Breast epithelium (tissue), 4 donors: ENCODE measurements at places on chromosomes 13 and 19.
A peak's percentile ranks its signal among the peaks of the same experiment; 100 is the strongest.

DNA sequence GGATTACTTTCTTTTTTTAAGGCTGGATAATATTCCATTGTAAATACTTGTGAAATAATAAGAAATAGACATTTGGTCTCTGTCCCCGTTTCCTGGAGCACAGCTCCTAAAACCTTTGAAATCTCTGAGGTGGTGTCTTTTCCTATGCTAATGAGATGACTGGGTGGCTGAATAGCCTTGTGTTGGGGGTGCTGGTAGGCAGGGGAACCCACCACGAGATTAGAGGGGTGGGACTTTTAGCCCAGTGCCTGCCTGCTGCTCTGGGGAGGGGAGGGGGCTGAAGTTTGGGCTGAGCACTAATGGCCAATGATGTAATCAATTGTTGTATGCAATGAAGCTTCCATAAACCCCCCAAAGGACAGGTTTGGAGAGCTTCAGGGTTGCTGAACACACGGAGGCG lies 175.7 kb downstream of the FGF9 start:
- DNase-seq = no peak

DNA sequence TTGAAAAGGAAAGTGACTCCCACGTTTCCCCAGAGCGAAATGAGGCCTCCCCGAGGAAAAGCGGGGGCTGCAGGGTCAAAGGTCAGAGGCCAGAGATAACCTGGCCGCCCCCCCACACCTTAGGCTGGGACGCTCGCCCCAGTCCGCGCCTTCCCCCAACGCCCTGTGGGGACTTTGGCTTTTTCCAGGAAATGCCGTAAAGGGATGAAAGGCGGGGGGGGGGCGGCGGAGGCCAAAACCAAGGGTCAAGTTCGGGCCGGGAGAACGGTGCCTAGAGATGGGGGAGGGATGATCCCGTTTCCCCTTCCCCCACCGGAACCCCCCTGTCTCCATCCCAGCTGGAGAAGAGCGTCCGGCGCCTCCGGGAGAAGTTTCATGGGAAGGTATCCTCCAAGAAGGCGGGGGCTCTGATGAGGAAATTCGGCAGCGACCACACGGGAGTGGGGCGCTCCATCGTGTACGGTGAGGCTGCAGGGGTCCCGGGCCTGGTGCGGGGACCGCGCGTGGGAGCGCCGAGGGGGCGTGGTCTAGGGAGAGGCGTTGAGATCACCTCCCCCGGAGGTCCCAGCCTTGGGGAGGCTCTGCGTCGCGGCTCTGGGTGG lies 575 bp downstream of the SHFL start:
- DNase-seq = no peak

DNA sequence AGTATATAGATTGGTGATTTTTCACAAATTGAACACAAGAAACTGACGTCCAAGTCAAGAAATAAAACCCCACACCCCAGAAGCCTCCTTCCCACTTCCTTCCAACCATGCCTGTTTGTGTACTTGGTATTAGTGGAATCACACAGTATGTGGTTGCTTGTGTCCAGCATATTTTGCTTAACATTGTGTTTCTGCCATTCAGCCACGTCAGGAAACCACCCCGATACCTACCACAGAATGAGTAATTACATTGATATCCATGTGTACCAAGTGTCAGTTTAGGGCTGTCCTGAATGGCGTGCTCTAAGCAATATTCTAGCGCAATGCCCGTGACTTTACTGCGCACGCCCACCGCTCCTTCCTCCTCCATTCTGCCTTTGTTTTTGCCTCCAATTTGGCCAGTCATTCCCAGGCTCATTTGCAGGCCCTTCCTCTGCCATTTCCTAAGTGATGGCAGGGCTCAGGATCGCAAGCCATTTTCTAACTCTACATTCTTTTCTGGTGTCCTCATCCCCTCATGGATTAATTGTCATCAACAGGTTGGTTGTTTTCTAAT lies 25.9 kb upstream of the MPHOSPH8 start:
- no peak for DNase-seq

DNA sequence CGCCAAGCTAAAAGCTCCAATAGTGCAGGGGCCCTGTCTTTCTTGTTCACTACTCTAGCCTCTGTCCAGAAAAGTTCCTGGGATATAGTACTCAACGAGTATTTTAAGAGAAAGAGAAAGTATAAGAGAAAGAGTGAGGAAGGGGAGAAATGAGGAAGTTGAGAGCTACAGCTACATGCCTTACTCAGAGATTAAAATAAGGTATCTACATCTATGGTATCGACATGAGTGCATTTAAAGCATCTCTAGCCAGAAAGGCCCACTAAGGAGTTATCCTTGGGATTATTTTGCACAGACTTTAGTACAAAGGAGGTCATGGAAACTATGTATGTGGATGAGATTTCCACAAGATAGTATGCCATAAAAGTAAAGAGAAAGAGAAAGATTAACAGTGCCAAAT lies 28.5 kb downstream of the MYCBP2 start:
- no peak for DNase-seq

GRCh38 chr19:4583961-4584669 lies 24.6 kb upstream of the SEMA6B start:
- DNase-seq = no peak

DNA sequence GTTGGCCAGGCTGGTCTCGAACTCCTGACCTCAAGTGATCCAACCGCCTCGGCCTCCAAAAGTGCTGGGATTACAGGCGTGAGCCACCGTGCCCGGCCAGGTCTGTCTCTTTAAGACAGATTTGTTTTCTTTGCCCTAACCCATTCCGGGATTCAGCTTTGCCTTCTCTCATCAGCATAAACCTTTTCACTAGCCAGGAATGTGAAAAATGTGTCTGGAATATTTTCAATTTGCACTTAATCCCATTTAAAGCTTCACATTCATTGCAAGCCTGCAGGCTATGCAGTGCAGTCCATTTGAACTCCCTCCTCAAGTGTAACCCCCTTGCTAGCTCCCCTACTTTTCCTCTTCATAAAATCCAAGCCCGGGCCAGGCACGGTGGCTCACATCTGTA lies 880 bp upstream of the TMEM160 start:
- DNase-seq = no peak

GRCh38 chr13:23469951-23470421 lies 36.5 kb upstream of the SACS start:
- no peak for DNase-seq

DNA sequence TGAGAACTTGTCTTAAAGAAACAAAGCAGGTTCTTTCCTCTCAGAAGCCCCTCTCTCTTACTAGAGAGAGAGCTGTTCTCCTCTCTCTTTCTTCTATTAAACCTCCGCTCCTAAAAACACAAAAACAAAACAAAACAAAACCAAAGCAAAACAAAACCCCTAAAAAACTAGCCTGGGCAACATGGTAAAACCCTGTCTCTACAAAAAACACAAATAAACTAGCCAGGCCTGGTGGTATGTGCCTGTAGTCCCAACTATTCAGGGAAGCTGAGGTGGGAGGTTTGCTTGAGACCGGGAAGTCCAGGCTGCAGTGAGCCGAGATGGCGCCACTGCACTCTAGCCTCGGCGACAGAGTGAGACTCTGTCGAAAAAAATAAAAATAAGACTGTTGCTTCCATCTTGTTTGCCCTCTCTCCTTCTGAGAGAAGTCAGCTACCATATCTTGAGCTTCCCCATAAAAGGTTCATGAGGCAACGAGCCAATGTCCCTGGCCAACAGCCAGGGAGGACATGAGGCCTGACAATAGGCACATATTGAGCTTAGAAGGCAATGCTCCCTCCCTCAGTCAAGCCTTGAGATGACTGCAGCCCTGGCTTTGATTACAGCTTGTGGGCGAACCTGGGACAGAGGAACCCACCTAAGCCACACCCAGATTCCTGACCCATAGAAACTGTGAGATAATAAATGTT lies 17.5 kb upstream of the FLT3 start:
- DNase-seq = no peak

DNA sequence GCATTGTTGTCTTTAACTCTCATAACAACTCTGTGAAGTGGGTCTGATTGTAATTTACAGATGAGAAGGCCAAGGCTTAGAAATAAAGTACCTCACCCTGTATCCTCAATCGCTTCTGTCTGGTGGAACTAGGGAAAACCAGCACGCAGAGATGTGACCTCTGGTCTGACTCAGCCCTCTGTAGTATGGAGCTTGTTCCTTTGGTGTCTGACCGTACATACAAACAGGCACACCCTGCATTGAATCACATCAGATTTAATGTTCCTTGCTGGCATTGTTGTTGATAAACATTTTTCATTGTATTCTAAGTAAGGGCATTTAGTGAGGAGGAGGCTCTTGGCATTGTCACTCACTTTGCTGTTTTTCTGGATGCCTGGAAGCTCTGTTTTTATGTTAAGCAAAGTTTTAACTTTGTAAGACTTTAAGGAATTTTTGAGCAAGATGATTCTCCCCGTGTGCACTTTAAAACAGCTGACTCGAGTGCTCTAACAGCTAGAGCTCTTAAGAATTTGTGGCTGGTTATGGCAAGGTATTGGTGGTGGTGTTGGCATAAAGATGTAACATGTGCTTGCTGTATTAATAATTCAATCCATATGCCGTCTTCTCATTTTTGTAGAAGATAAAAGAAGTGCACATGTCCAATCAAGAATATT lies 89.0 kb upstream of the SPATA13 start:
- no peak for DNase-seq

DNA sequence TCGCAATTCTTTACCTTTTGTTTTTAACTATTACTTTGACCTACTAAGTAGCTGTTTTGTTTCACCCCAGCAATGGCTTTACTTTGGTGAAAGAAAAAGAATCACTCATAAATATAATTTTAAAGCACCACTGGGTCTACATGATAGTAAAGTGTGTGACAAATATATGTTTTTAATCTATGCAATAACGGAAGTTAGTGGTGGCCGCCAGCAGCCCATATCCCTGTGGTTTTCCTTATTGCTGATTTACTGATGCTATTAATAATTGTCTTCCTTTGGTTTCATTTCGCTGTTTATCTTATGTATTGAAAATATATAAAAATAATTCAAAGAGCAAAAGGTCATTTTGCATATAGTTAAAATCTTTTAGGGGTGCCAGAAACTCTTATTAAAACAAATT lies 491.3 kb downstream of the DIAPH3 start:
- DNase-seq = no peak

- no peak for DNase-seq
These were observed 87.5 kb downstream of the ING1 start for GRCh38 chr13:110801044-110801443.

DNA sequence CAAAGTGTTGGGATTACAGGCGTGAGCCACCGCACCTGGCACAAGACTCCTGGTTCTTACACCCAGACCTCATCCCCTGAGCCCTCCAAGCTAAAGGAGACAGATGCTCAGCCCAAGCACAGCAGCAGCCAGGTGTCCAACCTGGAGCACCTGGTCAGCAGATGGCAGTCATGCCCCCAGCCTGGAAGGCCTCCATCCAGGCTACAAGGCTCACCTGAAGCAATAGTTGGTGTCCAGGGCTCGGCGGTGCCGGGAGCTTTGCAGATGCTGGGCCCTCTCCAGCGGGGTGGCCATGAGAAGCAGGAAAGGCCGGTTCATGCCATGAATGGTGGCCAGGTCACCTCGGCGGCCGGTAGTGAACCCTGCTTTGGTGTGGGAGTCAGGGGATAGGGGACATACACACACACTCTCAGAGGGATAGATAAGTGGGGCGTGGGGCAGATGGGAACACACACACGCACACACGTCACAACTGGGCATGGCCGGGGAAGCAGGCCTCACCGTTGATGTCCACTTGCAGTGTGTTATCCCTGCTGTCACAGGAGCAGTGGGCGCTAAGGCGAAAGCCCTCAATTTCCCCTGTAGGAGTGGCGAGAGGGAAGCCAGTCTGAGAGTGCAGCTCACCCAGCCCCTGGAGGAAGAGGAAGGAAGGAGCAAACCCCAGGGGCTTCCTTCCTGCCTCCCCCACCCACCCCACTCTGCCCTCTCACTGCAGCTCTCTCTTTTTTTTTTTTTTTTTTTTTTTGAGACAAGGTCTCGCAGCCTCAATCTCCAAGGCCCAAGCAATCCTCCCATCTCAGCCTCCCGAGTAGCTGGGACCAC lies 11.8 kb downstream of the TGFB1 start:
- DNase-seq = no peak

GRCh38 chr13:21010621-21011020 lies 50.8 kb downstream of the LATS2 start:
- no peak for DNase-seq

- DNase-seq = no peak
These were observed 5.5 kb downstream of the KATNAL1 start for GRCh38 chr13:30301827-30302226.

DNA sequence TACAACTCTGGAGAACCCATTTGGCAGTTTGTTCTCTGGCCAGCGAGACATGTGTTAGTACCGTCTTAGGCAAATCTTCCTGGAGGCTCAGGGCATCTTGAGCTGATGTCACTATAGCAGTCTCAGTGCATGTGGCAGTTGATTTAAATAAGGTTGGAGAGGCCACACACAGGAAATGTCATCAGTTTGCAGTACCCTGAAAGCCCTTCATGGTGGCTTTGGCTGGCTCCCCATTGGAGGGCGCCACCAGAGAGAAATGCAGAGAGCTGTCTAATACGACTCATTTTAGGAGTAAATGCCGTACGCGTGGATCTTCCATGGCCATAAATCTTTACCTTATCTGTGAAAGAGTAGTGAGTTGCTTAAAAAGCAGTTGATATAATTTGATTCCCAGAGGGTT lies 163.1 kb downstream of the STK24 start:
- DNase-seq = no peak

GRCh38 chr13:50106559-50106958 lies 91.3 kb downstream of the KCNRG start:
- DNase-seq = no peak

- no peak for DNase-seq
These were observed 12.2 kb upstream of the TM9SF2 start for GRCh38 chr13:99489028-99489427.

DNA sequence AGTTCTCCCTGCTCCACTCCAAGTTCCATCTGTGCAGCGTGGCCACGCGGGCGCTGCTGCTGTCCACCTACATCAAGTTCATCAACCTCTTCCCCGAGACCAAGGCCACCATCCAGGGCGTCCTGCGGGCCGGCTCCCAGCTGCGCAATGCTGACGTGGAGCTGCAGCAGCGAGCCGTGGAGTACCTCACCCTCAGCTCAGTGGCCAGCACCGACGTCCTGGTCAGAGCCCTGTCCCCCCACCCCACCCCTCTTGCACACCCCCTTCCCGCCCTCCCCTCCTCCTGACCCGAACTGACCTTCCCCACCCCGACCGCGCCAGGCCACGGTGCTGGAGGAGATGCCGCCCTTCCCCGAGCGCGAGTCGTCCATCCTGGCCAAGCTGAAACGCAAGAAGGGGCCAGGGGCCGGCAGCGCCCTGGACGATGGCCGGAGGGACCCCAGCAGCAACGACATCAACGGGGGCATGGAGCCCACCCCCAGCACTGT lies 11.6 kb downstream of the FUZ start:
- no peak for DNase-seq

- peak; percentile 81 for DNase-seq
These were observed 31.9 kb upstream of the FEM1A start for GRCh38 chr19:4759388-4760284.

DNA sequence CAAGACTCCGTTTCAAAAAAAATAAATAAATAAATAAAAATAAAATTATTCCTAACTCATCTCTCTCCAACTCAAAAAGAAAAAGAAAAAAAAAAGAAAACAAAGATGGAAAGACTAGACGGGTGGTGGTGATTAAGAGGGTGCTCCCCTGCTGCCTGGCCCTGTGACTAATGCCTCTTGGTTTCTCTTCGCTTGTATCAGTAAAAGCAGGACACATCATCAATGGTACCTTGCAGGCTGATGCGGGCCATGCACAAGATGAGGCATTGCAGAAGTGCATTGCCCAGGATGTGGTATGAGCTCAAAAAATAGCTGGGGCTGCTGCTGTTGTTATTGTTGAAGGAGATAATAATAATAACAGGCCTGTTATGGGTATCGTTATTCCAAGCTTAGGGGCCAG lies 14.6 kb downstream of the ACER1 start:
- no peak for DNase-seq

- DNase-seq = peak; percentile 57
These were observed at the start of gene EML2 for GRCh38 chr19:45638930-45639729. TSS of gene EML2 (minus strand) at chr19:45639397. CDS start at chr19:45639376, 21 bp downstream.

- DNase-seq = no peak
These were observed 17.5 kb downstream of the CEACAM3 start for GRCh38 chr19:41813911-41814310.
